ENCODE measurements at places on chromosomes 7 and 10.

DNA sequence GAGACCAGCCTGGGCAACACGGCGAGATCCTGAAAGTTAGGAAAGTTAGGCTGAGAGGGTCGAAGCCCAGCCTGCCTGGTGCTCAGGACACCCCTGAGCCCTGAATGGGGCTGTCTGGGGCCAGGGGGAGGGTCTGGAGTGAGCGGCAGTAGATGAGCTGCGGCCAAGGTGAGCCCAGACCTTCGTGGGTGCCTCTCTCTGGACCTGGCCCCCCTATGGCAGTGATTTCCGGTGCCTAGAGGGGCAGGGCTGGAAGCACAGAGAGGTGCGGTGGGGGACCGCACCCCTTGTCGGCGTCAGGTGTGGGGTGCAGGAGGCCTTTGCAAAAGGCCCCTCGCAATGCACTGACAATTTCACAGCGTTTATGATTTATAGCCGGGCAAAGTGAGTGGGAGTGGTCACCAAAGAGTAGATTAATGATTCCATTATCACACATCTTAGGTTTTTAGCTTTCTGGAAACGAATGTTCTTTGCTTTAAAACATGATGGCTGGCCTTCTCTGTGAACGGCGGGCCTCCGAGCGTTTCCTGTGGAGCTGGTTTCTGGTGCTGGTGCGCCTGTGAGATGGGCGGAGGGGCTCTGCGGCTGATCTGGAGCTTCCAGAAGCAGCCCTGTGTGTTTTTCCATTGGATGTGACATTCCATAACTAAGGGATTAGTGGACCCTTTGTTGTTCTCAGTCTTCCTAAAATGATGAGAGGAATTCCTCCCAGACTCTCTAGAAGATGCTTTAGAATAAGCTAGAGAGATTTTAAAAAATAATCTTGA lies 171.0 kb upstream of the ZNF32 start:
- no peak for DNase-seq

GRCh38 chr10:12808014-12808613 lies 193.4 kb downstream of the CCDC3 start:
- DNase-seq = no peak

DNA sequence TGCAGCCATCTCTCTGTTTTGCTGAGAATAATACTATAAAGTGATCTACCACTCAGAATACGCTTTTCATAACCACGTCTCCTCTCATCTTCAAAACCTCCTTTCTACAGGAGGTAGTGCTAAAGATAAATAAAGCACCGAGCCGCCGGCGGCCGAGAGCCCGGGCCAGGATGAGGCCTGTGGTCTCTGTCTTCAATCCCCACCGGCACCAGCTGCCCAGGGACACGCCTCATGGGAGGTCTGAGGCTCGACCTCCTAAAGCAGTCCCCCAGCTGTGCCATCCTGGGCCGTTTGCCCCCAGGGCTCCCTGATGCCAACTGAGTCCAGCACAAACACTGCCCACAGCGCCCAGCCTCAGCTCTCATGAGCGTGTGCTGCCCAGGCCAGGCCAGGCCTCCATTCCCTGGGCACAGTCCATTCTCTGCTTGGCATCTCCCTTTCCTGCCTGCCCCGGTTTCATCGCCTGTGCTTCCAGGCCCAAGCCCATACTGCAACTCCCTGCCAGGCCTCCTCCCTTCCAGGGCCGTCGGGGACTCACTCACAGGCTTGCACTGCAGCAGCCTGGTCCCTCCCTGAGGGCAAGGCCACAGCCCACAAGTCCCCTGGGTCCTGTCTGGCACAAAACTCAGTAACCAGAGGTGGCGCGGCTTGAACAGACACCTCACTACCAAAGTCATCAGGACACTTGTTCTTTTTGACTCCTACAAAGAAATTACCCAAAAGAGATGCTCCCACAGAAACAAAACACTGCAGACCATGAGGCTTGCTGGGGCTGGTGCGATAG lies 2.5 kb downstream of the INTS1 start:
- peak; percentile 88 for DNase-seq

DNA sequence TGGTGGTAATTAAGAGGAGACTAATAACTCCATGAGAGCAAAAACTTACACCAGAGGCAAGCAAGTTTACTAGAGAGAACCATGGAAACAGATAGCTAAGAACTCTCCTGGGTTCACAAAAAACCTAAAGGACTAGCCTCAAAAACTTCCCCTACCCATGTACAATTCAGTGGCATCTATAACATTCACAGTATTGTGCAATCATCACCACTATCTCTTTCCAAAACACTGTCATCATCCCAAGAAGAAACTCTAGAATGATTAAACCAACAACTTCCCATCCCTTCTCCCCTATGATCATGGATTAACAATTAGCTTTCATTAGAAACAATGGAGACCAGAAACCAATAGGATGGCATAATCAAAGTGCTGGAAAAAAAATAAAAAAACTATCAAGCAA lies 1038.3 kb downstream of the LRMDA start:
- DNase-seq = no peak

GRCh38 chr10:110637558-110638053 lies 6.5 kb upstream of the RBM20 start:
- no peak for DNase-seq
